Smooth muscle cell of trachea (primary cell): ENCODE measurements at places on chromosomes 12 and 14. TPM values are rescaled to one million over a fixed set of nuclear protein-coding genes. Genes with fewer than 3 reads are reported as not detected.

Gene AQP2
- total RNA-seq: not detected in 2 replicates

Gene FOXA1
- total RNA-seq: 0.15 TPM in 1 of 2 replicates, not detected in the other

Gene CD163L1
- total RNA-seq: under 0.01 TPM in 1 of 2 replicates, not detected in the other

Gene TAC3
- total RNA-seq: 0.33 TPM in 1 of 2 replicates, not detected in the other

Gene AKAP6
- total RNA-seq: 0.29 and 0.50 TPM in 2 replicates

Gene POTEM
- not detected in 2 replicates for total RNA-seq

Gene GUCY2C
- total RNA-seq: not detected in 2 replicates

Gene GRIP1
- 0.73 TPM in 1 of 2 replicates, not detected in the other for total RNA-seq

Gene RARG
- total RNA-seq: 56.9 and 70.1 TPM in 2 replicates

Gene TMTC1
- total RNA-seq: 44.1 and 125 TPM in 2 replicates

Gene SCNN1A
- under 0.01 TPM in 1 of 2 replicates, not detected in the other for total RNA-seq

Gene MANSC4
- total RNA-seq: not detected in 2 replicates

Gene CCDC60
- total RNA-seq: not detected in 2 replicates

Gene NEMP1
- 7.9 and 14.5 TPM in 2 replicates for total RNA-seq

Gene ANP32D
- total RNA-seq: not detected in 2 replicates

Gene ADAM21
- total RNA-seq: 0.99 and 1.5 TPM in 2 replicates

Gene TAS2R43
- 0.33 and 2.3 TPM in 2 replicates for total RNA-seq

Gene TNFAIP2
- total RNA-seq: 64.1 and 190 TPM in 2 replicates

Gene CPM
- 50.4 and 91.2 TPM in 2 replicates for total RNA-seq

Gene SLC7A7
- 2.0 and 7.1 TPM in 2 replicates for total RNA-seq

Gene OTUB2
- total RNA-seq: 1.7 and 2.8 TPM in 2 replicates

Gene C14orf180
- total RNA-seq: not detected in 2 replicates

Gene JPH4
- total RNA-seq: not detected in 2 replicates

Gene BCL2L14
- total RNA-seq: not detected in 2 replicates

Gene HSPB8
- 9.0 and 26.8 TPM in 2 replicates for total RNA-seq

Gene IL31
- total RNA-seq: not detected in 2 replicates

Gene TSPAN19
- total RNA-seq: under 0.01 TPM in 1 of 2 replicates, not detected in the other

Gene KLRC3
- total RNA-seq: not detected in 2 replicates

Gene GLT8D2
- 48.5 and 66.3 TPM in 2 replicates for total RNA-seq

Gene LPAR5
- not detected in 2 replicates for total RNA-seq

Gene TSPAN11
- 1.0 and 5.0 TPM in 2 replicates for total RNA-seq

Gene CCDC175
- total RNA-seq: not detected in 2 replicates

Gene C12orf54
- not detected in 2 replicates for total RNA-seq

Gene CCDC196
- not detected in 2 replicates for total RNA-seq

Gene COCH
- total RNA-seq: 0.33 and 0.58 TPM in 2 replicates

Gene SPTB
- under 0.01 TPM in 1 of 2 replicates, not detected in the other for total RNA-seq

Gene SIX6
- not detected in 2 replicates for total RNA-seq

Gene SYNDIG1L
- total RNA-seq: under 0.01 and 0.15 TPM in 2 replicates
